ENCODE measurements at places on chromosomes 7 and 10.

DNA sequence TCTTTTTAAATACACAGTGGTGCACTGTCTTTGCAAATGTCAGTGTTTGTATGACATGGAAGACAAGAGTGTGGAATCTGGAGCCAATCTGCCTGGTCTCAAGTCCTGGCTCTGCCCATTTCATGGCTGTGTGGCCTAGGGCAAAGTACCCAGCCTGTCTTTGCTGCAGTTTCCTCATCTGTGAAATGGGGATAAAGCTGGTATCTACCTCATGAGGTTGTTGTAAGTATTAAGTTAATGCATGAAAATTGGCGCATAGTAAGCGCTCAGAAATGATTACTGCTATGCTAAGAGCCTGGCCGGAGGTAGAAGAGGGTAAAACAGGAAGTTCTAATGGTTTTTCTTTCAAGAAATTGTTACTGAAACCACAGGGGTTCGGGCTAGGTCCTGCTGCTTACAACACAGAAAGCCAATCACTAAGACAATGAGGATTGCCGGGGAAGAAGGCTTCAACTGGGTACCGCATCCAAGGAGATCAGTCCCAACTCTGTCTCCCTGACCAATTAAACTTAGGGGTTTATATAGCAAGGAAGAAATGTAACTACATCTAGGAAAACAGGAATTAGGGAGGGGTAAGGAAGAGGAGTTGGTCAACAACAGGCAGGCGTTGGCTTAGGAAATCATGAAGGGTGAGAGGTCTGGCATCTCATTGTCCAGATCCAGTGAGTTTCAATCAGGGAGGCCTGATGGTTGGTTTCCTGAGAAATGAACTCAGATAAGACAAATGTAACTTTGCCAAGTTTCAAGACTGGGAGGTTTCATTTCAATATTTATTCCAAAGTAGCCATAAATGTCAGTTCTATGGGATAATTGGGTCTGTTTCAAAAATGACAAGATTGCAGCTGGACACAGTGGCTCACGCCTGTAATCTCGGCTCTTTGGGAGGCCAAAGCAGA is 57.0 kb downstream of the CHST3 start:
- DNase-seq, result no peak

GRCh38 chr7:90709501-90710465 is 113.7 kb downstream of the CDK14 start:
- no peak for DNase-seq

DNA sequence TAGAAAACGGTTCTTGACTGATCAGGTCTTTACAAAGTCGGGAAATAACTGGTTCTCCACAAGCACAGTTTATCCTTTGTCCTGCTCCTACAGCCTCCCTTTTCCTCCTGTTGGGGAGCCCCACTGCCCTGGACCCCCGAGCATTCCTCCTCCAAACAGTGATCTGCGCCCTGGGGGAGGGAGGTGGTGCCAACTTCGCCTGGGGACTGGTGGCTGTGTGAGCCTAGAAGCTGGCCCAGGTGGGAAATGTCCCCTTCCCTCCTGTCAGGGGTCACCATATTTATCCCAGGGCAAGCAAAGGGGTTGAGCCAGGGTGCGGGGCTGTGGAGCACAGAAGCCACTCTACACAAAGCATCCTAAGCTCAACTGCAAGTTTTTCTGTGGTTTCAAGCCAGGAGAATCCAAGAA is 5.2 kb downstream of the HMX3 start:
- no peak for DNase-seq

DNA sequence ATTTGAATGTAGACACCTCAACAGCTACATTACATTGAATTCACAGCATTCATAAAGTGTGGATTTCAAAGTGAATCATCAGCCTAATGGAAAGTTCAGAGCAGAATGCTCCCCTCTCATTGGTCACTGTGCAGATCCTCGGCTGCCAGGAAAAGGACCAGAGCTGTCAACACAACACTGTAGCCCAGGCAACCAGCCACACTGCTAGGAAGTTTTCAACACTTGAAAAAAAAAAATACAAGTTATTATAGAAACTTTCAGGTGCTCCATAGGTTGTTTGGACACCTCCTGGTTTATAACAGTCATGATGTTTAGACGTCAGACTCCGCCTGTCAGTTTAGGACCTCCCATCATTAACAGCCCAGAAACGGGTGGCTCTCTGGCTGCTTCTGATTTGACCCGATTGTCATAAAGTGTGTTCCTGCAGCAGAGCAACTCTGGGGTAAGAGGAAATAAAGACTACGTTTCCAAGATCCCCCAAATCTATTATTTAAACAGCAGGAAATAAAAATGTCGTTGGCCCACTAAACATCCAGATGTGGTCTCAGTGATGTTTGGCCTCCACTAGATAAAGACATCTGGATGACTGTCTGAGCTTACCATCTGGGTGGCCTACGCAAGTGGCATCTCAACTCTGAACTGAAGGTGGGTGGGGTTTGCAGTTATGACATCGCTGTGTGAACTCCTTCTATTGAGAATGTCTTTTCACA is 117.4 kb downstream of the CABCOCO1 start:
- peak; percentile 98 for DNase-seq

DNA sequence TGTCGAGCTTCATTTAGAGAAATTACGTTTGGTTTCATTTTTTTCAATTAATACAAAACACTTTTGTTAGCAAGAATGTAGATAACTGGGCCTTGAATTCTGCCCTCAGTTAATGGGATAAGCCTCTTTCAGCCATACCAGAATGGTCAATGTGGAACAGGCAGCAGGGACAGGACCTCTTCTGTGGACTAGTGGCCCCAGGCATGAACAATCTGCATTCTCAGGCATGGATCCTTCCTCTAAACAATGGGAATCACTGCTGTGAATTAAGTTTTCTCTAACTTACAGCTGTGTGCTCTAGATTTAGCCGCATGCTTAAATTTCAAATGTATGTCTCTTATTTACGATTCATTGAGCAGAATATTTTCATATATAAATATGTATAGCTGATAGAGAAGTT is 237.7 kb upstream of the PRKCQ start:
- no peak for DNase-seq

DNA sequence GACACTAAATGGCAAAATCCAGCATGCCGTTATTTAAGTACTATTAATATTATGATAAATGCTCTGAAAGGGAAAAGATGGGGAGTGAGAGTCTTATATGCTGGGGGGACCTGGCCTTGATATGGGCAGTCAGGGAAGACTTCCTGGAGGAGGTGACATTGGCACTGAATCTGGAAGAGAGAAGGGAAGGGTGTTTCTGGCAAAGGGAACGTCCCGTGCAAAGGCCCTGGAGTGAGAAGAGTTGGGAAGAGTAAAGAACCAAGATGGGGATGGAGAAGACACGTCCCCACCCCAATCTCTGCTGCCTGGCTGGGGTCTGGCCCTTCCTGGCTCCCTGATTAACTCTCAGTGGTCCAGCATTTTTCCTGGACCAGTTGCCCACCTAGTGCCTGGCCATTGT is 5.0 kb upstream of the GRIFIN start:
- no peak for DNase-seq

DNA sequence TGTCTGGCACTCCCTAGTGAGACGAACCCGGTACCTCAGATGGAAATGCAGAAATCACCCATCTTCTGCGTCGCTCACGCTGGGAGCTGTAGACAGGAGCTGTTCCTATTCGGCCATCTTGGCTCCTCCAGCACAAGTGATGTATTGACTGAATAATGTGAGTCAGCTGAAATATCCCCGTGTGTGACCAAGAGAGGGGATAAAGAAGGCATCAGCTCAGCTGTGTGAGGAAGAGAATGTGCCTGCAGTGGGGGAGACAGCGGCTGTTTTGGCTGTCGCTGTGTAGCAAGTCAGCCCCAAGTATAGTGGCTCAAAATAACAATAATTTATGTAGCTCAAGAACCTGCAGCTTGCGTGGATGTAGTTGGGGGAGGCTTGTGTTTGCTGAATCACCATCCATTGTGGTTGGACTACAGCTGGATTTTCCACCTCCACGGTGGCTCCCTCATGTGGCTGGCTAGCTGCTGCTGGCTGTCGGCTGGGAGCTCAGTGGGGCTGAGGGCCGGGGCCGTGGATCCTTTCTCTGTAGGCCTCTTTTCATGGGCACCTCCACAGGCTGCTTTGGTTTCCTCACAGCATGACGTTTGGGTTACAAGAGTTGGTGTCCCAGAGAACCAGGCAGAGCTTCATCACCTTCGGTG is 434.5 kb downstream of the CCSER2 start:
- no peak for DNase-seq

- DNase-seq, result no peak
Observed at GRCh38 chr10:122571892-122572291, 11.3 kb downstream of the DMBT1 start.

- peak; percentile 38 for DNase-seq
Observed at GRCh38 chr7:69896121-69896520, 297.8 kb downstream of the AUTS2 start.

DNA sequence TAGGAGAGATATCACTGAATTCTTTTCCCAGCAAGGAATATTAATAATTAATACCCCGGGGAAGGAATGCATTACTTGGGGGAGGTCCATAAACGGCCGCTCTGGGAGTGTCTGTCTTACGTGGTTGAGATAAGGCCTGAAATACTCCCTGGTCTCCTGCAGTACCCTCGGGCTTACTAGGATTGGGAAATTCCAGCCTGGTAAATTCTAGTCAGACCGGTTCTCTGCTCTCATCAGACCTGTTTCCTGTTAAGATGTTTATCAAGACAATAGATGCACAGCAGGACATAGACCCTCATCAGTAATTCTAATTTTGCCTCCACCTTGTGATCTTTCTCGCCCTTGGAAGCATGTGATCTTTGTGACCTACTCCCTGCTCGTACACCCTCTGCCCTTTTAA is 162.8 kb upstream of the KCND2 start:
- no peak for DNase-seq

DNA sequence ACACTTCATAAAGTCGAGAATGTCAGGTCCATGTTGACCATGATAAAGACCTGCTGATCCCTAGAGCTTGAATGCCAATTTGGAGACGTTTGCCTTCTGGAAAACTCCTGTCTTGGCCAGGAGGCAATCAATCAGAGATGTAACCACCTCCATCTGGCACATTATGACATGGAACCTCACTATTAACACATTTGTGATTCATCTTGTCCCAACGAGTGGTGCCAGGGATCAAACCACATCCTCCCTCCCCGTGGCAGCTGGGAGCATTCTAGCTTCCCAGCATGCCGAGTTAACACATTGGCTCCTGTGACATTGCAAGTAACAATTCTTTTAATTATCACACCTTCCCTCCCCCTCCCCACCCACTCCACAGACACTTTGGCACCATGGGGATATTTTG is 84.0 kb upstream of the PPP1R17 start:
- DNase-seq, result no peak

GRCh38 chr7:132580277-132580676 is 4.0 kb upstream of the PLXNA4 start:
- no peak for DNase-seq

DNA sequence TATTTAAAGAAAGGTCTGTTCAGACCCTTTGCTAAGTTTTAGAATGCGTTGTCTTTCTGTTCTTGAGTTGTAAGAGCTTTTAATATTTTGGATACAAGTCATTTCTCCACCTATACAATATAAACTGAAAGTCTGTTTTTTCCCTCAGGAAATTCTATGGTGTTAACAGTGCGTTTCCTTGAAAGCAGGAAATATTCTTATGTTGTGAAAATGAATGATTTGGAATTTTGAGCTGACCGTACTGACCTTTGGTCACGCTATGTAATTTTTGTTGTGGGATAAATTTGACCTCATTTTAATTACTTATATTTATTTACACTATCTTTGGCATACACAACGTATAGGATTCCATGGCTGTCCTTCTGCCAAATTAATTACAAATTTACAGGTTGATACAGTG is 43.5 kb downstream of the PUS7 start:
- DNase-seq, result no peak

DNA sequence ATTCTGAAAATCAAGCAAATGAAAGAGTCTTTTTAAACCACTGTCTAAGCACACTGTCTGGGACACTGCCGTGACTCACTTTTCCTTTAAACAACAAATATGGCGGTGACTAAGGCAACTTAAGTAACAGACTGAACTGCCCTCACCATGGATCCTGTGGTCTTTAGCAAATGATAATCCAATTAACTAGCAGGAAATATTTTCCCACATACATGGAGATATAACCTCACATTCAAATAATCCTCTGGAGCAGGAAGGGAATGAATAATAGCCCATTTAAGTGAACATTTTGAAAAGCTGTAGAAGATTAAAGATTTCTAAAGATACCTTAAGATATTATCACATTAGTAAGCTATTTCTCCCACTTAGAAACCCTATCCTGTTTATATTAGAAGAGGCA is 40.3 kb upstream of the LRRC17 start:
- DNase-seq, result no peak

- DNase-seq, result no peak
Observed at GRCh38 chr10:72353965-72354355, 759 bp downstream of the DNAJB12 start.

DNA sequence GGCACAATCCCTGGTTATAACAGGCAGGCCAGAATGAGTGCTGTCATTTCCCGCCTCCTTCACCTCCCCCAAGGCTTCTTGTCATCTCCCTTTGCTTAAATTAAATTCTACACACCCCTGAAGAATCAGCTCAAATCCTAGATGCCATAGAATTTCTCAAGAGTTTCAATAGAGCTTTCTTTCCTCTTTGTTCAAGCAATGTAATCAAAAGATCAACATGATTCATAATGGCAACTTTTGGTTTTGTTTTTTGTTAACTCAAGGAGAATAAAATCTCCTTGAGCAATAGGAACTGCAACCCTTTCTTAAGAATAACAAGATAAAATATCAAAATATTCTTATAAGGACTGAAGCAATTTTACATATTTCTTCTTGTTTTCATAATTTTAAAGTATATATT is 180.8 kb upstream of the CDK1 start:
- no peak for DNase-seq

DNA sequence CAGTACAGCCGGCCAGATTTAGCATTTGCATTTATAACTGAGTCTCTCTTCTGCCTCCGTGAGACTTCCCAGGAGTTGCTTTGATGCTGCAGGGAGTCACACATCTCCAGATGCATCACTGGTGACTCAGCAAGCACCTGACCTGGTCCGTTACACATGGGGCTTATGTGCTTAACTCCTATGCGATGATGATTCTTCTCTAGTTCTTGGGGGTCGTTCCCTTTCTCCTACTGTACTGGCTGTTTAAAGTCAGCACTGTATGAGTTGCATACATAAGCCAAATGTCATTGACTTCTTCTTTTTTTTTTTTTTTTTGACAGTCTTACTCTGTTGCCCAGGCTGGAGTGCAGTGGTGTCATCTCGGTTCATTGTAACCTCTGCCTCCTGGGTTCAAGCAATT is 13.0 kb upstream of the AKR1E2 start:
- no peak for DNase-seq

- no peak for DNase-seq
Observed at GRCh38 chr7:41058986-41059741, 643.7 kb downstream of the INHBA start.

DNA sequence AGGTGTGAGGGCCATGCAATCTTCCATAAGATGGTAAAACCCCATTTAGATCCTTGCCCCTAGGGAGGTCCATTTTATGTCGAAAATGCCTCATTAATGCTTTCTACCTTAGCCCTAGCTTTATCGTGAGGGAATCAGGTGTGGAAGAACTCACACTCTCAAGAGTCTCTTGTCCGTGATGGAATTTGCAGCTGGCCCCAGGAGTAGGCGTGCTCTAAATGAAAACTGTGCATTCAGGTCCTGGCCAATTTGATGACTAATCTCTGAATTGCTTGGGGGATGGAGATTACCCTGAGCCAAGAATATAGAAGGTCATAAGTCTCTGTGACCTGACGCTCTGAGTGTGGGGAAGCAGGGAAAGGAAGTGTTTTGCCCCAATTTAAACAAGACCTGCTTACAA is 6.6 kb downstream of the C10orf90 start:
- DNase-seq, result no peak

GRCh38 chr7:27107391-27108381 is 5.2 kb upstream of the HOXA2 start:
- no peak for DNase-seq

- no peak for DNase-seq
Observed at GRCh38 chr10:13365243-13365642, 17.1 kb upstream of the SEPHS1 start.

Measured in Jurkat, Clone E6-1 (cell line).